ENCODE measurements at places on chromosomes 2 and 18.

GRCh38 chr18:28736223-28736622 lies 559.3 kb upstream of the CDH2 start:
- ATAC-seq = no peak

- no peak for ATAC-seq
These were observed 99.5 kb downstream of the DYSF start for GRCh38 chr2:71552861-71553301.

- no peak for ATAC-seq
These were observed 35.3 kb downstream of the MYCN start for GRCh38 chr2:15975676-15976075.

GRCh38 chr2:10460366-10460796 lies 12.3 kb upstream of the ODC1 start:
- ATAC-seq = no peak

Data from stimulated activated memory B cell treated with anti-CD40 and anti-IgM and Interleukin-4, amounts not matched to agents 10 μg/mL and 1 μg/mL and 100 μg/mL, for 72 hours (primary cell).